ENCODE measurements at places on chromosomes 13 and 19. TPM values are rescaled to one million over a fixed set of nuclear protein-coding genes. Genes with fewer than 3 reads are reported as not detected.

DNA sequence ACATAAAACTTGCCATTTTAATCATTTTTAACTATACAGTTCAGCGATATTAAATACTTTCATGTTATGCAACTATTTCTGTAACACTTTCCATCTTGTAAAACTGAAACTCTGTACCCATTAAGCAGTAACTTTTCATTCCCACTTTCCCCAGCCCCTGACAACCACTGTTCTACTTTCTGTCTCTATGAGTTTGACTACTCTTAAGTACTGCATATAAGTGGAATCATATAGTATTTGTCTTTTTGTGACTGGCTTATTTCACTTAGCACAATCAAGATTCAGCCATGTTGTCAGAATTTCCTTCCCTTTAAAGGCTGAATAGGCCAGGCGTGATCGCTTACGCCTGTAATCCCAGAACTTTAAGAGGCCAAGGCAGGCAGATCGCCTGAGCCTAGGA lies 56.2 kb downstream of the ARHGAP35 start:
- no peak for DNase-seq

DNA sequence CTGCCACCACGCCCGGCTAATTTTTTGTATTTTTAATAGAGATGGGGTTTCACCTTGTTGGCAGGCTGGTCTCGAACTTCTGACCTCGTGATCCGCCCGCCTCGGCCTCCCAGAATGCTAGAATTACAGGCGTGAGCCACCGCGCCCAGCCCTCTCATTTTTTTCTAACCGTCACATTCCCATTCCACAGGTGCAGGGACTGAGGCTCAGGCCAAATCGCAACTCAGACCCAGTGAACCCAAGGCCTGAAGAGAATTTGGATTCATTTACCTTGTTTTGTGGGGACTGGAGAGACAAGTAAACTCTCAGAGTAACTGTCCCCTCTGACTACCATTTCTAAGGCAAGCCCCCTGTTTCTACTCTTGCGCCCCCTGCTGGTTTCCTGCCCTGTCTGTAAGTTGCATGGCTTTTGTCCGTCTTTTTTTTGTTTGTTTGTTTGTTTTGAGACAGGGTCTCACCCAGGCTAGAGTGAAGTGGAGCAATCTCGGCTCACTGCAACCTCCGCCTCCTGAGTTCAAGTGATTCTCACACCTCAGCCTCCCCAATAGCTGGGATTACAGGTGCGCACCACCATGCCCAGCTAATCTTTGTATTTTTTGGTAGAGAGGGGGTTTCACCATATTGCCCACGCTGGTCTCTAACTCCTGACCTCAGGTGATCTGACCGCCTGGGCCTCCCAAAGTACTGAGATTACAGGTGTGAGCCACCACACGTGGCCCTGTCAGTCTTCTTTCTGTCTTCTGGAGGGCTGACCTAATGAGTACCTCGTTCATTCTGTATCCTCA lies 2.3 kb upstream of the STRN4 start:
- no peak for DNase-seq

DNA sequence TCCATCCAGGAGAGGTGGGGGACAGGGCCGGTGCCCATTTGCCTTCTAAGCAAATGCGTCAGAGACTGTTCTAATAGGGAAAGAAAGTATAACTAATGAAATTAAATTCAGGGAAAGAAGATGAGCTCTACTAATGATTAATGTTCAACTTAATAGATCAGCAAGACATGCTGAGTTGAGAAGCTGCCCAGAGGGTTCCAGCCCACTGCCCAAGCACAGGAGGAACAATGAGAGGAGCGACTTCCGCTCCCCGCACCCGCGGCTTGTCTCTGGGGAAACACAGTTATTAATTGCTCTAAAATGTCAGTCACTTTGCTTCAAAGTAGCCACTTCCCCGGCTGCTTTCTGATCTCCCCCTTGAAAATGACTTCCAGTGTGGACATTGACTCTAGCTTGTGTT lies 331.3 kb downstream of the UQCRFS1 start:
- no peak for DNase-seq

GRCh38 chr13:22773465-22773864 lies 407.3 kb upstream of the SGCG start:
- no peak for DNase-seq

Gene ZNF534
- total RNA-seq, result not detected

GRCh38 chr13:20344836-20345490 lies 112.8 kb upstream of the GJB6 start:
- DNase-seq, result no peak

DNA sequence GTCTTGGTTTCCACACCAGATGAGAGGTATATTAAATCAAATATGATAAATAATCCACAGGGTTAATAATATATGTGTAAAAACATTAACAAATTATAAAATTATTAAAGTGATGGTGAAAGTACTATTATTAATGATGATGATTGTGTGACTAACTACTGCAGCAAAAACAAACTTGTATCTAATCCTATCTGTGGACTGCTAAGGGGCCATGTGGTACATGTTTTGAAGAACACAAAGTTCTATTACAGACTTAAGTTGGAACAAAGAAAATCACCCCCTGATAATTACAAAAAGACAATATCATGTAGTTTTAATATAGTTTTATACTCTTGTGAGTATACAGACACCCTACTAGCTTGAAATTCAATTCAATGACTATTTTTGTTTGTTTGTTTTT lies 504.2 kb upstream of the NBEA start:
- no peak for DNase-seq

Gene HAUS5
- 17.6 TPM for total RNA-seq

Gene ZIC5
- 2.4 TPM for total RNA-seq

DNA sequence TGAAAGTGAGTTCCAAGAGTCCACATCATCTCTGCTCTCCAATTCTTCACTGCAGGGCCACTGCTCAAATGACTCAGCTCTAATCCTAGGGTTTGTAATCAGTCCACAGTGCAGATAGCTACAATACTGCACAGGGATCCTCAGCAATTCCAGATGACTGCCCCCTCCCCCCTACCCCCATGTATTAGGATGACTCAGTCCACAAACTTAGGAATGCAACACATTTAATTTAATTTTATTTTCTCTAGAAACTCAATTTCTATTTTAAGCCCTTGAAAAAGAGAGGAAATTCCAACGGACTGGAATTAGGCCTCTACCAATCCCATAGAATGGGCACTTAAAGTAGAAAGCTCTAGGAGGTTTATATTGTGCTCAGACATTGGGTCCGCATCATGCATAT lies 173.8 kb upstream of the SOX21 start:
- DNase-seq, result peak; percentile 86

DNA sequence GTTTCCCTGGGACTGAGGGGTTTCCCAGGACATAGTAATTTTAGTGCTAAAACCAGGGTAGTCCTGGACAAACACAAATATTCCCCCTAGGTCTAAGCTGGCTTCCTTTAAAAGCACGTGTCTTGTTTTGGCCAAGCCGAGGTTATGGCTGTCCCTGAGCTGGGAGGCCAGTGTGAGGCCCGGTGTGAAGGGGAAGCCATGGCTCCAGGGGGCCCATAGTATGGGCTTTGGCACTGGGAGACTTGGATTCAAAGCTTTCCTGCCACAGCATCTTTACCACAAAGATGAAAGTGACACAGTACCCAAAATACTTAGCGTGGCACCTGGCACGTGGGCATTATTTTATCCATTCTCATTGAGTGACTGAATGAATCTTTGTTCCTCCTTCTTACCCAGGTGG lies 345.2 kb downstream of the ZNF536 start:
- DNase-seq, result no peak

DNA sequence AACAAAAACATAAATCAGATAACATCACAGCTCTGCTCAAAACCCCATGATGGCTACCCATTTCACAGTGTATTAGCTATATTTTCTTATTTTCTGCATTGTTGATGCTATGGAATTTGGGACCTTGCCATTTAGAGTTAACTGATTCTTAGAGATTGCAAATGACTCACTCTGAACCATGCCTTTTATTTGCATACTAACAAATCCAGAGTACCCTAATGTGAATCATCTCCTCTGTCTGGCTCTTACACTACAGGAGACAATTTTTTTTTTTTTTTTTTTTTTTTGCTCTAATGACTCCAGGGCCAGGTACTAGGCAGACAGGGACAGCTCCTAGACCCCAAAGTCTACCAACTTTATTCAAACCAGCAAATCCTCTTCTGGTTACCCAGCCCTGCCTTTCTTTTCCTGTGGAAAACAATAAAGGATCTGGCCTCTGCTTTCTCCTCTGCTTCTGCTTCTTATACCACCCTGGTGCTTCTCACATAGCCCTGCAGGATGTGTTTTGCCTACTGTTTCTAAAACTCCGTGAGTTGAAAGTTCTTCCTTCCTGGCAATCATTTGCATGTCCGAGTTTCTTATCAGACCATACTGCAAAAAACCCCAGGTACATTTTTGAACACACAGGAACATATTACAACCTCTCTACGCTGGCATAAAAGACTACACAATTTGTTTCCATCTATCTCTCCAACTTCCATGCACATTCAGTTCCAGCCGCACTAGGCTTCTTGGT lies 10.6 kb upstream of the ZNF460 start:
- peak; percentile 92 for DNase-seq

Gene IL4I1
- 6.4 TPM for total RNA-seq

- no peak for DNase-seq
Observed at GRCh38 chr19:44072543-44073401, 813 bp downstream of the ZNF284 start.

Gene AXL
- total RNA-seq, result 457 TPM

Gene PEPD
- 84.1 TPM for total RNA-seq

GRCh38 chr13:110576070-110576394 lies 14.5 kb upstream of the RAB20 start:
- DNase-seq, result no peak

Gene LGALS7
- not detected for total RNA-seq

DNA sequence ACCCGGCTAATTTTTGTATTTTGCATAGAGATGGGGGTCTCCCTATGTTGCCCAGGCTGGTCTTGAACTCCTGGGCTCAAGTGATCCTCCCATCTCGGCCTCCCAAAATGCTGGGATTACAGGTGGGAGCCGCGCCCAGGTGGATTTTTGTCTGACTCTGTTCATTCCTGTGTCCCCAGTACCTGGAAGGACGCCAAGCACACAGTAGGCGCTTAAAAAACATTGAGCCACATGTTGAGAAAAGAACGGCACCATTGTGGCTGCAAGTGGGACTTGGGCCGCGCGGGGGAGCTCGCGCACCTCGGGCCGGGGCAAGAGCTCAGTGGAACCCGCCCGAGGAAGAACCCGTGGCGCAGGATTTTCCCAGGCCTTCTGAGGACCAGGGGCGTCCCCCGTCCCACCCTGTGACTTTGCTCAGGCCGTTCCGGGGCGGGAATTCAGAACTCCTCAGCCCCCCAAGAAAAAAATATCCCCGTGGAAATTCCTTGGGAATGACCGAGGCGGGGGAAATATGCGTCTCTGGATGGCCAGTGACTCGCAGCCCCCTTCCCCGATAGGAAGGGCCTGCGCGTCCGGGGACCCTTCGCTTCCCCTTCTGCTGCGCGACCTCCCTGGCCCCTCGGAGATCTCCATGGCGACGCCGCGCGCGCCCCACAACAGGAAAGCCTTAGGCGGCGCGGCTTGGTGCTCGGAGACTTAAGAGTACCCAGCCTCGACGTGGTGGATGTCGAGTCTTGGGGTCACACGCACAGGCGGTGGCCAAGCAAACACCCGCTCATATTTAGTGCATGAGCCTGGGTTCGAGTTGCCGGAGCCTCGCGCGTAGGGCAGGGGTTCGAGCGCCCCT lies 1.4 kb upstream of the ICAM1 start:
- DNase-seq, result peak; percentile 48

- no peak for DNase-seq
Observed at GRCh38 chr13:32016631-32017030, 14.9 kb upstream of the FRY start.

DNA sequence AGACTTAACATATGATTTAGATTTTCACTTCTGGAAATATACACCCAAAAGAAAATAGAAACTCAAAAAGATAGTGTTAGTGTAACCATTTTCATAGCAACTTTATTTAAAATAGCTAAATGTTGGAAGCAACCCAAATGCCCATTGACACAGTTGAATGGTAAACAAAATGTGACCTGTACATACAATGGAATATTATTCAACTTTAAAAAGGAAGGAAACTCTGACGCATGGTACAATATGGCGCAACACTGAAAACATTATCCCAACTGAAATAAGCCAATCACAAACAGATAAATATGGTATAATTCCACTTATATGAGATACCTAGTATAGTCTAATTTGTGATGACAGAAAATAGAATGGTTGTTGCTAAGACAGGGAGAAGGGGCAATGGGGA lies 1456.1 kb upstream of the MIR17HG start:
- no peak for DNase-seq

DNA sequence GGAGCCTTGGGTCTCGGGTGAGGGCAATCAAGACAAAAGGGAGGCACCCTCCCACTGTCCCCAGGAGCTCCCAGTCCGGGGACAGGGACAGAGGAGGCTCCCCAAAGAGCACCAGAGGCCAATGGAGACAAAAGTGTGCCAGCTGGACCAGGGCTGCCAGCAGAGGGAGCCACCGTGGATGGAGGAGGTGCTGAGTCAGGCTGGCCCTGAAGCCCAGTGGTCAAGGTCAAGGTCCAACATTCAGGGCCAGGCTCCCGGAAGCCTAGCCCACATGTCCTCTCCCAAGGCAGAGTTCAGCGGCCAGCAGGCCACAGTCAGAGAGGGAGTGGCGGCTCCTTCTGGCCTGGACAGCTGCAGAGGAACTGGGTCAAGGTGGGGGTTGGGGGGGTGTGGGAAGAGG lies 8.4 kb downstream of the COL5A3 start:
- DNase-seq, result no peak

Gene IL27RA
- 14.0 TPM for total RNA-seq

DNA sequence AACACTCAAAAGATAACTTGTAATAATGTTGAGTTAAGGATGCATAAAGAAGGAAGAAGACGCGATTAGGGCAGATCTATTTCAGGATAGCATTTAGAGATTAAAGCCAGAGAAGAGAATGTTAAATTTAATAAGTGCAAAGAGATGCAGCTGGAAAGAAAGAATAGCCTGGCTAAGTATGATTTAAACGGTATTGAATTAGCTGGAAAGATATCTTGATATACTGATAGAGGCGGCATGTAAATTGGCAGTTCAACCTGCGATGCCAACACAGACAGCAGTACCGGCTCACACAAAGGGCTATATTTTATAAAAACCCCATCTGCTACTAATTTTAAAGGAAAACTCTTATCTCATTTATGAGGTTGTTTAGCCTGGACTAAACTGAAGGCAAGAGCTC lies 121.4 kb downstream of the ENOX1 start:
- no peak for DNase-seq

Gene ZNF442
- total RNA-seq, result 2.4 TPM

Gene FAM124A
- total RNA-seq, result 2.8 TPM

- no peak for DNase-seq
Observed at GRCh38 chr19:46631481-46631880, 4.5 kb downstream of the GNG8 start.

GRCh38 chr13:74132152-74132775 lies 1.9 kb downstream of the KLF12 start:
- no peak for DNase-seq

Gene ATP7B
- total RNA-seq, result 2.3 TPM

Gene NBEA
- 2.5 TPM for total RNA-seq

Gene ZNF600
- total RNA-seq, result 0.12 TPM

GRCh38 chr19:977058-977464 lies 7.1 kb upstream of the WDR18 start:
- DNase-seq, result no peak

- DNase-seq, result no peak
Observed at GRCh38 chr13:87792878-87793277, 121.7 kb downstream of the SLITRK5 start.
